ENCODE measurements at places on chromosomes 7 and 10.

DNA sequence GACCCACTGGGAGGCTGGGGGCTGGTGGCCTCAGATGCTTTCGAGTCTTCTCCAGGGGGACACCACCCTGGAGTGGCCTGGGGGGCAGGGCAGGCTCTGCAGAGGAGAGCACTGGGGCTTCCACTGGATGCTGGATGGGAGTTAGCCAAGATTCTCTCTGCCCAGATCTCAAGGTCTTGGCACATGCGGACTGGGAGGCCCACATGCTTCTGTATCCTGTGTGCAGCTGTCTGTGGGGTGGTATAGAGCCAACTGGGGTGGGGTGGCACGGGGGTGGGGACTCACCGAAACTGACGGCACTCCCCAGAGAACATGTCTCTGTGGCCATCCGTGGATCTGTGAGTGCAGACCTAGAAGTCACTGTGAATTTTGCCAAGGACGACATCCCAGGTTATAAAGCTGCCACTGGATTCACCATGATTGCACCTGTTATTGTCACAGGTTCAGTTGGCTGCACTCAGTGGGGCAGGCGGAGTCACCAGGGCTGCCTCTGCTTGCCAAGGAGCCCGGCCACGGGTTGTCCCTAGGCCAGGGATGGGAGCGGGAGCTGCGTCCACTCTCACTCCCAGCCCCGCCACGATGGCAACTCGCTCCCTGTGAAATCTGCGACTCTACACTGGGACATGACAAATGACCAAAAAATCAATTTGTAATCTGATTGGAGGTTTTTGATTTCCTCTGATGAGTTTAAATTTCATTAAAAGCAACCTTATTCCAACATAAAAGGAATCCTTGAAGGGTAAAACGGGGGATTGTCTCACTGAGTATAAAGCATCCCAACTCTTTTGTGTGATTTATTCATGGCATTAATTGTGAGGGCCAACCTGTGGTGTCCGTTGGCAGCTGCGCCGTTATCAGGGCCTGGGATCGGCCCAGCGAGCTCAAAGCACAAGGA, 131.3 kb downstream of the EBF3 start:
- ATAC-seq: no peak

- ATAC-seq: no peak
Observed at GRCh38 chr10:132144086-132144485, 42.7 kb upstream of the DPYSL4 start.

DNA sequence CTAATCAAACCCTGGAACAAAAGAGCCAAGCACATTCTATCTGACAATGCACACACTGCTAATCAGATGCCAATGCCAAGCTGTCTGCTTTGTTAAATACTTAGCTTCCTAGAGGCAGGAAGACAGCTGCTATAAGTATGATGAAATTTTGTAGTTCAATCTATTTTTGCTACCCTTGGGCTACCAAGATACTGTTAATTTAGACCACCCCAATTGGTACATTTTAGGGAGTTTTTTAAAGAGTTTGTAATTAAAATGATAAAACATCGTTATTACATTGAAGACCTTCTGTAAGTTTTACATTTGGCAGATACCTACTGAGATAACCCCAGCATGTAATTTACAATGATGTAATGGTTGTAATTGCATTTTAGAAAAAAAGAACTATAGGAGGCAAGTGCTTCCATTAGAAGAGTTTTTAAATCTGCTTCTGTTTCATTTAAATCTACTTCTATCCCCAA, 268.5 kb downstream of the ADK start:
- ATAC-seq: no peak

DNA sequence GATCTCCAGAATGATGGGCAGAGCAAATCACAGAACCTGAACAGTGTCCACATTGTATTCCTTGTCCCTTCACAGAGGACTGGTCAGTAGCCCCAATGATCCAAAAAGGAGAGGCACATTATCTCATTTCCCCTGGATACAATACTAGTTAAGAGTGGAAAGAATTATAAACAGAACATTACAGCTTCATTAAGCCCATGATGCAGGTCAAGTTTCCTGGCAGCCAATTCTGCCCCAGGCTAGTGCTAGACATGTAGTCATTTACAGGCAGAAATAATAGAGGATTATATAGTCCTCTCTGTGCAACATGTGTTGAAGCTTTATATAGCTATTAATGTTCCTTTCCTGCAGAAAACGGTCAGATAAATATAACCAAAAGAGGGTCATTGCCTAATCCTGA, 124.3 kb upstream of the WNT16 start:
- no peak for ATAC-seq

- ATAC-seq: no peak
Observed at GRCh38 chr7:158705234-158705850, 738 bp upstream of the NCAPG2 start.

GRCh38 chr10:15316145-15316544, 54.9 kb downstream of the FAM171A1 start:
- ATAC-seq: no peak

DNA sequence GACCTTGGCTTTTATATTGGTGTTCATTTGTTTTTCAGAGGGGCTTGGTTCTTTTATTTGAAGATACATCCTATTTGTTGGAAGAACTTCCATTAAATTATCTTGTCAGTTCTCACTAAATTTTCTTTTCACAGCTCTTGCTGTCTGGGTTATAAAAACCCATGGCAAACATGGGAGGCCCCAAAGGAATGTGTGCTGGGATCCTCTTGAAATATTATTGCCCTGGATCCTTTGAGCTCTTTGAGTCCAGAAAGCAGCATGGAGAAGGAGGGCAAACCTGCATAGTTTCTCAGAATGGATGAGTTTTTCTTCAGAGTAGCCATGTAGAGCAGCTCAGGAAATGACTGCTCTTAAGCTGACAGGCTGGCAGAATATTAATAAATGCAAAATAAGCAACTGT, 187.4 kb downstream of the CTTNBP2 start:
- no peak for ATAC-seq

GRCh38 chr10:61159253-61159652, 215.3 kb upstream of the RHOBTB1 start:
- ATAC-seq: no peak

- ATAC-seq: no peak
Observed at GRCh38 chr10:124653811-124654651, 90.1 kb downstream of the FAM53B start.

DNA sequence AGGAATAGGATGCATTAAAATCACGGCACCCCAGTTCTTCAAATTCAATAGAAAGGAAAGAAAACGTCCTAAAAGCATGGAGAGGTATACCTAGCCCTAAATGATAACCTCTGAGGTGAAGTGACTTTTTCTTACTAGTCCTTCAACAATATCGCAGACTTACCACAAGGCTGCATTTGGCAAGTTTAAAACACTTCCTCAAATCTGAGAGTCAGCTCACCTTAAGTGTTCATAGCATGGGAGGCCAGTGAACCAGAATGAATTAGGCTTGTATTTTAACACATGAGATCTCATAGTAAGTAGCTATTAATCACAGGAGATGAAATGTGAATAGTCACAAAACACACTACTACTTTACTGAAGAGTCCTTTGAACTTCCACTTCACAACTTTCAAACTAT, 124.2 kb downstream of the RNF32 start:
- no peak for ATAC-seq

GRCh38 chr10:114304571-114305421, 65.7 kb downstream of the VWA2 start:
- ATAC-seq: peak; percentile 66

- ATAC-seq: peak; percentile 61
Observed at GRCh38 chr10:100878291-100878910, 34.4 kb upstream of the SLF2 start.

GRCh38 chr7:28609608-28610007, 197.3 kb downstream of the CREB5 start:
- ATAC-seq: no peak

DNA sequence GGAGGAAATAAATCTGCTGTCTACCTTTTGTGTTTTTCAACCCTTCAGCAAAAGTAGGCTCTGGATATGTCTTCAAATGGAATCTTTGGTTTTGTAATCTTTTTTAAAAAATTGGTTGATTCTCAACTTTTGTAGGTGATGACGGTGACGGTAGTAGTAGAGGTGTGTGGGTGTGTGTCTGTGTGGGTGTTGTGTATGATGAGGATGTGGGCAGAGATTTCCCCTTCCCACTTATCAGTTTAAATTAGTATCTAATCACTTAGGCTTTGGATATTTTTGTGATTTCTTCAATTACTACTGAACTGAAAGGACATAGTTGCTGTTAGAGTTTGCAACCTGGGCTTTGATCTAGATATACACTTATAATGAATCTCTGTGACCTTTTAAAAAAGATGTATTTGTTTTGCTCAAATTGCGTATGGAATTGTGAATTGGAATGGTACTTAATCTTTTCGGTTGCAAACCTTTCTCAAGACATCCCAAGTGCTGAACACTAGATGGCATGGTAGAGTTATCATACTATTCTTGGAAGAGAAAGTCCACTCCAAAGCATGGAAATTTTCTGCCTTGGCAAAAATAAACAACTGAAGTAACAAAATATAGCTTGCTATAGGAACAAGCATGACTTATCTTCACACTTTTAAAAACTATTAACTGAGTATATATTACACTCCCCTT, 51.9 kb upstream of the A1CF start:
- ATAC-seq: no peak

DNA sequence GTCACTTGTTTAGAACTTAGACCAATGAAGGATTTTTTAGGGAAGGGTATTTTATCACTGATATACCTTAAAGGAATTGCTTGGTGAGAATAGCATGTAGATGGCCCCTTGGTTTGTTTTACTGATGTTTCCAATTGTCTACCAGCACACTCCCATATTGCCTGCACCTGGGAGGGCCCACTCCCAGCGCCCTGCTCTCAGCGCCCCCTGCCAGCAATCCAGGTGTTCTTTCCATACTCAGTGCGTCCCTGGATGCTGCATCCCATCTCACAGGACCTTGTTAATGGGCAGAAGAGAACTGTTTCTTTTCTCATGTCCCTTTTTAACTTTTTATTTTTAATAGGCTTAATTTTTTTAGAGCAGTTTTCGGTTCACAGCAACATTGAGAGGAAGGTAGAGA, 24.1 kb upstream of the SFRP5 start:
- ATAC-seq: no peak

- no peak for ATAC-seq
Observed at GRCh38 chr10:118310822-118311221, 31.3 kb downstream of the FAM204A start.

DNA sequence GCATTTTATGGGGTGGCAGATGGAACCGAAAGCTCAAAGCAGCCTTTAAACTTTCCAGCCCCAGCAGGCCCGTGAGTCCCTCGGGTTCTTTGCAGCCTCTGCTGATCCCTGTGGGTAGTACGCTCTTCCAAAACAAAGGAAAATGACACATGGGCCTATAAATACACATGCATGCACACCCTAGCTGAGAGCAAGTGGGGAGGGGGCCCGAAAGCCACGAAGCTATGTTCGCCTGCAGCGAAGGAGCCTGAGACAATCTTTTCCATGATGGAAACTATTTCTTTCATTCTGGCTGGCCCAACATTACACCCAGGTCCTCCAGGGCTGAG, 32.2 kb downstream of the CALML5 start:
- ATAC-seq: no peak

DNA sequence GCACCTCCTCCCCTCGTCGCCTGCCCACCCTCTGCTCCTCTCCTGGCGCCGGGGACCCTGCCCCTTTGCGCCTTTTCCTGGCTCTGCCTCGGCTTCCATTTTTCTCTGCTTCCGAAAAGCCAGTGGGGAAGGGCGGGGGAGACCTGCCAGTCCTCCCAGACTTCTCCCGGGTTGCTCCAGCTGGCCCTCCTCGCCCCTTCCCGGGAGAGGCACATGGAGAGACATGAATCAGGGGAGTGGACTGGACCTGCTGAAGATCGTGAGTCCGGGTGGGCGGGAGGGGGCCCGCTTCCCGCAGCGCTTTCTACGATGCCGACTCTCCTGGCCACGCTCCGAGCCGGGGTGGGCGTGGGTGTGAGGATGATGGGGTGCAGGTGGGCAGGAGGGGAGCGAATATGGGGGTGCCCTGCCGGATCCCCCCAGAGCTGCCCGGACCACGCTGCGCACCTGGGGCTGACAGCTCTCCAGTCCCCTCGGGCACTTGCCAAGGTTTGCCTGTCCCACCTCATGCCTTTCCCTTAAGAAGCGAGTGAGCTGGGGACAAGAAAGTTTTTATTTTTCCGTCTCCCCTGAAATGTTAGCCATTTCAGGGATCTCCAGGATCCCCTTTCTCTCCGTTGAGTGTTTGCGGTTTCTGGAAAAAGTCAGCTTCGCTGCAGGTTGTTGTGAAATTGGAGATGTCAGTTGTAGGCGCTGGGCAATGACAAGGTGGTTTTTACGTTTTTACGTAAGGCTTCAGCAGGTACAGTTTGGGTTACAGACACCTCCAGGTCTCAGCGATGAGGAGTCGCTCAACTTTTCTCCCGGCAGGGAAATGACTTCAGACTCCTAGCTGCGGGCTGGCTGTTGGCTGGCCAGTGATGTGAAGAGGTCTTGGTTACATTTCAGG, 977 bp downstream of the CACNB2 start:
- ATAC-seq: no peak

GRCh38 chr7:114806590-114807162, 115.2 kb upstream of the MDFIC start:
- no peak for ATAC-seq

- ATAC-seq: no peak
Observed at GRCh38 chr10:80755893-80756292, 218.2 kb downstream of the SH2D4B start.

- no peak for ATAC-seq
Observed at GRCh38 chr7:114264023-114264422, 150.6 kb upstream of the FOXP2 start.

DNA sequence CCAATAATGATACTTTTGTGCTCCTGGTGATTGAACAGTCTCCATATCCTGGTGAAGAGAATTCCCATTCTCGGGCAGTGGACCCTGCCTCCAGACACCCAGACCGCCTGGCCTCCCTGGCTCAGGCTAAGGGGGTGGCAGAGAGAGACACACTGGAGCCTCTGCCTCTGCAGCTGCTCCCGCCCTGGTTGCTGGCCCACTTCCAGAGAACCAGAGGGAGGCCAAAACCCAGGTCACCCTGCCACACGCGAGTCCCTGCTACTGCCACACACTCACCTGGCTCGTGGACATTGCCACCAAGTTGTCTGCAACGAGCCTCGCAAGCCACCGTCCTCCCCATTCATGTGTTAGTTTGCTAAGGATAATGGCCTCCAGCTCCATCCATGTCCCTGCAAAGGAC, 221.8 kb downstream of the HPSE2 start:
- ATAC-seq: no peak

DNA sequence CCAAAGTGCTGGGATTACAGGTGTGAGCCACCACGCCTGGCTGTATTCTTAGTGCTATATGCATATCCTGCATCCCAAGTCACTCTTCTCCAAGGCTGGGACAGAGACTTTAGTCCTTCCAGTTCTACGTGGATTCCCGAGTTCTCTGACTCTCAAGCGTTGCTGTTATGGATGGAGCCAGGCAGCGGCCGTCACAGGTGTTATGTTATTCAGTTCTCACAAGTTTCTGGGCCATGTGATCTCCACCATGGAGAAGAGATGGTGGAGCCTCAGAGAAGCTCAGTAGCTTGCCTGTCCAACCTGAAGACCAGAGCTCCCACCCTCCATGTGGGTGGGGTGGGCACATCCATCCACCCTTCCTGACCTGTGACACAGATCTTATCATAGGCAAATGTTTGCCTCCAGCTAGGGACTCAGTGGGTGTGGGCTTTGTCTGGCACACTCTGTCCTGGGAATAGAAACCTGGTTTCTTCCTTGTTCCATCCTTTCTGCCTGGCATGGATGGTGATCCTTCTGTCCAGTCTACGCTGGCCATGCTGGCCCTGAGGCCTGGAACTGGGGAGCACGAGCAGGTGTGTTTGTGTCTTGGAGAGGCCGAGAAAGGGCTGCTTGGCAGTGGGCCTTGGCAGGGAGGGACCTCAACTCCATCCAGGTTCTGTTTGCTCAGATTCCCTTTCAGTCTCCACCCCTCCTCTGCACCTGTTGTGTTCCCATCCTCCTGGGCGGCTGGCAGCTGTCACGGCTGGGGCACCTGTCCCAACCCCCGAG, 55.3 kb downstream of the NEURL1 start:
- no peak for ATAC-seq
